ENCODE measurements at places on chromosomes 2 and 18.

DNA sequence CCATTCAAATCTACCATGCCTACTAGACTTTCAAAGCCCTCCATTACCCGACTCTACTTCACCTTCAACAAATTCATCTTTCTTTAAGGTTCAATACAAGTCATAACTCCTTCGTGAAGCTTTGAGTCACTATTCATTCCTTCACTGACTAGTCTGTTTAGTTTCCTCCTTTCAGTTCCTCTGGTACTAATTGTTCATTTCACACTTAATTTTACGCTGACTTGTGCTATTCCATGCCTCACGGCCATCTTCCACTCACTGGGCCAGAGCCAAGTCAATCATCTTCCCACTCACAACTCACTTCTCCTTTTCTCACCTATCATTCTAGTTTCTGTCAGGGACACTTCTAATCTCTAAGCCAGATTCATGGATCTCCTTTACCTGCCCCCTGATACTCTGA, 136.2 kb downstream of the MTX2 start:
- DNase-seq: no peak

- DNase-seq: no peak
Observed at GRCh38 chr2:11753886-11754699, 7.7 kb downstream of the LPIN1 start.

DNA sequence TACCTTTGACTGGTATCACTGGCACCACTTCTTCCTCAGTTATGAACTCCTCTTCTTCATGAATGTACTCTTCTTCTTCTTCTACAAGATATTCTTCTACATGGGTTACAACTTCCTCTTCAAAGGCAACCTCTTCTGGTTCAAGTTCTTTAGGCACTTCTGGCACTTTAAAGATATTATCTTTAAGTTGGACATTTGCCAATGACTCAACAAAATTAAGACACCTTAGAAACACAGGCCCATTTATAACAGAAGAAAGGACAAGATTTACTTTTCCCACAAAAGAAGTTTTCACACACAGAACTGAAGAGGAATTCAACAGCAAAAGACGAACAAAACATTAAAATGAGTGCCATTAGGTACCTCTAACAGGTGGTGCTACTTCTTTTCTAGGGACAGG, 127.3 kb downstream of the TTN start:
- DNase-seq: no peak

- no peak for DNase-seq
Observed at GRCh38 chr2:174591740-174592139, 5.9 kb downstream of the WIPF1 start.

DNA sequence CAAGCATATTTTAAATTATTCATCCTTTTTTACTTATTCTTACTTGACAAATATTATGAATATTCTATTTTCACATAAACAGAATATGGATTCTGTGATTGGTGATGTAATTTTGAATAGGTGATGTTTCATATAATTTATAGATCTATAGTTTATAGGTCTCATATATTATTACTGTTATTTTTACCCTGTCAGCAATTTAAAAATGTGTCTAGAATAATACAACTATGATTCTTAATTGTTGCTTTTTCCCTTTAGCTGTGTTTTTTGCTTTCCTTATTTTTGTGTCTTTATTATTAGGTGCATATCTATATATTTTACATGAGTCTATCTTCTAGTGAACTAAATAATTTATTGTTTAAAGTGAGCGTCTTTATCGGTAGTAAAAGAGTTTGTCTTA, 226.7 kb upstream of the FSIP2 start:
- no peak for DNase-seq

GRCh38 chr2:182852801-182853200, 13.6 kb downstream of the FRZB start:
- no peak for DNase-seq

GRCh38 chr18:32801228-32801627, 28.4 kb upstream of the KLHL14 start:
- DNase-seq: no peak

GRCh38 chr18:8893221-8893620, 187.9 kb downstream of the MTCL1 start:
- DNase-seq: no peak

DNA sequence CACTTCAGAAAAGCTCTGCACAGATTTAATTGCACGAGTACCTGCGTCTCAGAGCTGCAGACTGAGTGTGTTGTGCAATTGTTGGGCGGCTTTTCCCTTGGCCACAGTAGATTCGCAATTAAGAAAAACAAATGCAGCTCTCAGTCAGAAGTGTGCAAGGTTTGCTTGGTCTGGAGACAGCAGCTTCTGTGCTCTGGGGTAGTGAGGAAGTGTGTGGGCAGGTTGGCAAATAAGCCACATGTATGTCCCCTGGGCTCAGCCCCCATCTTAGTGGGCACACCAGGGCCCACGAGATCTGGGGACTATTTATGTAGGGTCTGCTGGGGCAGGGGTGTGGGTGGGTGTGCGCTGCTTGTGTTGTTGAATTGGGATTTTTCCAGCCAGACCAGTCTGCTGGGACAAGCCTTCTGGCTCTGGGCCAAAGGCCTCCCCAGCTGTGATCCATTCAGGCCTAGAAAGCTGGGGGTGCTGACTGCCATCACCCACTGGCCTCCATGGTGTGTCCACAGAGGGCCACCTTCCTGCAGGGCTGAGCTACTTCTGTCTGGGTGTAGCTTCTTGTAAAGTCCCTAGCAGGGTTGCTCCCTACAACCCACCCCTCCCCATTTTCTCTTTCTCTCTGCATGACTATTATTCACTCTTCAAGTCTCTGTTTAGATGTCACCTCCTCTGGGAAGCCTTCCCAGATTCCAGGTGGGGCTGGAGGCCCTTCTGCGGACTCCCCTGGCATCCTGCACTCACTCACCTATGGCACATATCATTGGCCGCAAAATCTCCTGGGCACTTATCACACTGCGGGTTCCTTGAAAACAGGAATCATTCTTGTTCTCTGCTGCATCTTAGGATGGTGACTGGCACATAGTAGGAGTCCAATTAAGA, 67.8 kb downstream of the ODC1 start:
- DNase-seq: no peak

DNA sequence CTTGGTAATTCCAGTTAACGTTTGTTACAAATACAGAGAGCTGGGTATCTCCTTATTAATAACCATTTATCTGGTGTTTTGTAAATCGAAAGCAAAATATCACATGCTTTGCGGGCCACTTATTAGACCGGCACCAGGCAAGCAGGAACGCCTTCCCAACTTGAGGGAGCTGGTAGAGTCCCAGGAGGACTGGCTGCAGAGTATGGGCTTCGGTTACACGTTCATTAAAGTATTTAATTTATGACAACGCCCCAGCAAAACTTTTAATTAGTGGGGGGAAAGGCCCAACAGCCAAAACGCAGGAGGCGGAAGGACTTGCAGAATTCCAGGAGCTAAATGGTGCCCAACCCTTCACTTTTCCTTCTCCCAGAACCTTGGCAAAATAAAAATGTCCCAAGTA, 3.7 kb downstream of the SMAD7 start:
- no peak for DNase-seq

- no peak for DNase-seq
Observed at GRCh38 chr2:120593921-120594686, 141.6 kb upstream of the GLI2 start.

- no peak for DNase-seq
Observed at GRCh38 chr2:143524559-143525401, 395.6 kb downstream of the ARHGAP15 start.

GRCh38 chr2:47520825-47521665, 118.1 kb downstream of the MSH2 start:
- peak; percentile 77 for DNase-seq

- DNase-seq: no peak
Observed at GRCh38 chr2:121736140-121736461, 574 bp downstream of the NIFK start.

DNA sequence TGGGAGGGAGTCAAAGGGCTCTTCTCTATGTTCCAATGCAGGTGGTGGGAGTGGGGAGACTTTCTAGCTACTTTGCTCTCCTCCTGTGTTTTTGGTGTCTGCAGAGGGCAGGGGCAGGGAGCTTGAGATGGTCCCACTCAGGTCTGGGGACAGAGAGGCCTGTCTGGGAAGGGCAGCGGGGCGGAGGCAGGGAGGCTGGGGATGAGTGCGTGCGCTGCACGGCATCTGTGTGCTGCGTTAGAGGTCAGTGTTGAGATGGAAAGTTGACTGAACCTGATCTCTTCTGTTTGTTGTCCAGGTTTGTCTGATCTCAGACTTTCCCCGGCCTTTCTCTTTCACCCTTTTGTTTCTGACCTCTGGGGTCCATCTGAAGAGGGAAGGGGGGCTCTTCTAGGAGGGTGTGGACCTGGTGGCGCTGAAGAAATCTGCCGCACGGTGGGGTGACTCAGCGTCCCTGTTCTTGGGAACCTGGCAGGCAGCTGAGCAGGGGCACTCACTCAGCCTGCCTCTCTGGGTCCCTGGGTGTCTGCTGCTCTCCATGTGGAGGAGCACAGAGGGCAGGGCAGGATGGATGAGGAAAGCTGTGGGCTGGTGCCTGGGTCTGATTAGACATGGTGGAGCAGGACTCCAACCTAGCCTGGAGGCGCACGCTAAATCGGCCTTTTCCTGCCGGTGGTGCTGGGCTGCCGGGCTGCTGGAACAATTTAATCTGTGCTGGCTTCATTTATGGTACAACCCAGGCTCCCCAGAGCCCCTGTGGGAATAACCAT, 24.1 kb downstream of the IGFBP2 start:
- no peak for DNase-seq

DNA sequence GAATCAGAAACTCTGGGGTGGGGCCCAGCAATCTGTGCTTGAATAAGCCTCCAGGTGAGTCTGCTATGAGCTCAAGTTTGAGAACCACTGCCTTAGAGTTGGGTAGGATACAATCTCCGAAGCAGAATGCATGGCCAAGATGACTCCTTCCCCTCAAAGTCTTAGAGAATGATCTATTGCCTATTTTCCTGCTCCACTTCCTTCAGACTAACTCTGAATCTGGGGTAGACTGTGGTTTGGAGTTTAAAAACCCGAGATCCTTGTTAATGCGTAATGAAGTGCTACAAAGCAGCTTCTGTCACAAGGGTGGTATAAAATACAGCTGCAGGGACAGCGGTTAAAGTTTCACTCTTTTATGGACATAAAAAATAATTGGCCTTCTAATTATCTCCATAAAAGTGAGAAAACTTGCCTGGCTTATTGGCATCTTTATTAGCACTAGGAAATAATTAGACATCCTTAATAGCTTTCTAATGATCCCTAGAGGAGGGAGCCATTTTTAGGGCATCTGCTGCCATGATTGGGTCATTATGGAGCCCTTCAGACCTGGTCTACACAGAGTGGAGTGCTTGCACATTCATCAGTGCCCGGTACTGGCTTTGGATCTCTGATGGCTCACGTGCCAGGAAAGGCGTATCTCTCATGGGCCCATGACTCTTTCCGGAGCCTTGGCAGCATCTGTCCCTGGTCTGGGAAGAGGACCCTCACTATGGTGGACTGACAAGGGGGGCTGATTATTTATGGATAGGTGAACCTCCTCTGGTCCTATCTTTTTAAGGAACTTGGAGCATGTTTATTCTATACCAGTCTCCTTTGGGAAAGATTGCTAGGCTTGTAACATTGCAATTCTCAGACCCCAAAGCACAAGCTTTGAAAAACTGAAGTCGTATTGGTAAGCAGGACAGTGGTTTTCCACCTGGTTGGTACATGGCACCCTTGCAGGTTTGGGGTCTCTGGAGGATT, 28.2 kb downstream of the SIX2 start:
- DNase-seq: no peak

- DNase-seq: no peak
Observed at GRCh38 chr18:48393776-48394175, 15.4 kb downstream of the ZBTB7C start.

DNA sequence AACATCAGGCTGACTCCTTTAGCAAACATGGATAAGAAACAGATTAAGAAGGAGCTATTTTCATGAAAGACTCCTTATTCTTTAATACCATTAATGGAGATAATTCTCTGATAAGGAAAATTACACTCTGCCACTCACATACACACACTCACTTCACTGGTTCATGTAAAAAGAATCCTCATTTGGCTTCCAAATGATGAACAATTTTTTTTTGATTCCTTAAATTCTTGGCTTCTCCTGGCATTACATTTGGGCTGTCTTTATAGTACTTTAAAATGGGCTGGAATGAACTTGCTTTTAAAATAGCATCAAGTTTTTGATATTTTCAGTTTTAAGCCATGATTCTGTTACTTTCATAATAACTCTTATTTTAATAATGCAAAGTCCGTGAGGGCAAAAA, 328.6 kb downstream of the SLC8A1 start:
- DNase-seq: no peak

GRCh38 chr2:121297217-121297830, 12.3 kb upstream of the TFCP2L1 start:
- peak; percentile 63 for DNase-seq

GRCh38 chr18:51370996-51371395, 173.5 kb upstream of the MEX3C start:
- no peak for DNase-seq

DNA sequence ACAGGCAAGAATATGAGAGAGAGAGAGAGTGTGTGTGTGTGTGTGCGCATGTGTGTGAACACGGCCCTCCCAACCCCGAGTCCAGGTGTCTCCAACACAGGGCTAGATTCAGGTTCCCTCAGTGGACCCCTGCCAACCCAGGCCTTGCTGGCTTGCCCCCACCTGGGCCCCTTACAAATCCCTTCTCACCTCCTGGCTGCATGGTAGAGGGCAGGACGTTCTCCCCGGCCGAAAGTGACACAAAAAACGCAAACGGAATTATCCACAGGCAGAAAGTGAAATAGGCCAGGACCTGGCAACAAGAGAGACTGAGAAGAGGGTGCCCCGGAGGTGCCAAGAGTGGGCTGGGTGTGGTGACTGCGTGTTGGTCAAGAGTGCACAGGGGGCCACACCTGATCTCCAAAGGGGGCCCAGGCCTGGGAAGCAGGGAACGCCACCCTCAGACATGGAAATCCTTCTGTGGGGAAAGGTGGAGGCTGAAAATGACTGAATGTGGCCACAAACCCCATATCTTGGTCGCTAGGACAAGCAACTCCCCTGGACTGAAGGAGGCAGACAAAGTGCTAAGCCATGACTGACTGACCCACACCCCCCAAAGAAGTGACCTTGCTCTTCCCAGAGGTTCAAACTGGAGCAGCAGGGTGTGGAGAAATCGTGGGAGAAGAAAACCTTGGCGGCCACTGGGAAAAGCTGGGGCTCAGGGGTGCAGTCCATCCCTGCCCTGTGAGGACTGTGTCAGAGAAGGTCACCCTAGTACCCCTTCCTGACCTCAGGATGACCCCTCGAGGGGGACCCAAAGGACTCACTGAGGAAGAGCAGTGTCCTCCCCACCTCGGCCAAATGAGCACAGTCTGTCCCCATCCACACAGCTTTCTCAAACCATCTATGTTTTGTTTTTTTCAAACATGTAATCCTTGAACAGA, 5.7 kb downstream of the TEX261 start:
- DNase-seq: no peak

DNA sequence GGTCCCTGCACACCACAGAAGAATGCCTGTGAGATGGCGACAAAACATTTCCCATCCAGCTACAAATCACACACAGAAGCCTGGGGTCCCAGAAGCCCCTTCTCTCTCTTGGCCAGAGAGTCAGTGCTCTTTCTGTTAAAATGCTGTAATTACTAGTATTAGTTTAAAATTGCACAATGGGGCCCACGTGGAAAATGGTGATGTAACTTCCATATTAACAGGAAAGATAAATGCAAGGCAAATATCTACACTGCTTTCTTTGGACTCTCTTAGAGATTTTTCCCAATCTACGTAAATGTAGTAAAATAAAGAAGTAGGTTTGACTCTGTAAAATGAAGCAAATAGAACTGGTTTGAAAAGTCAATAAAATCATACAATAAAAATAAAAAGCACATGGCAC, 113.9 kb upstream of the TFCP2L1 start:
- DNase-seq: no peak

- DNase-seq: no peak
Observed at GRCh38 chr2:127735044-127735443, 33.7 kb downstream of the SFT2D3 start.
